ENCODE measurements at places on chromosomes 1 and 21. TPM values are rescaled to one million over a fixed set of nuclear protein-coding genes. Genes with fewer than 3 reads are reported as not detected.

CLDN17 gene
- not detected for total RNA-seq

ORC1 gene
- 23.7 TPM for total RNA-seq

TAS1R1 gene
- not detected for total RNA-seq

SPRR2F gene
- total RNA-seq = not detected

ASTN1 gene
- 0.02 TPM for total RNA-seq
